ENCODE measurements at places on chromosomes 11 and 22. TPM values are rescaled to one million over a fixed set of nuclear protein-coding genes. Genes with fewer than 3 reads are reported as not detected.

DNA sequence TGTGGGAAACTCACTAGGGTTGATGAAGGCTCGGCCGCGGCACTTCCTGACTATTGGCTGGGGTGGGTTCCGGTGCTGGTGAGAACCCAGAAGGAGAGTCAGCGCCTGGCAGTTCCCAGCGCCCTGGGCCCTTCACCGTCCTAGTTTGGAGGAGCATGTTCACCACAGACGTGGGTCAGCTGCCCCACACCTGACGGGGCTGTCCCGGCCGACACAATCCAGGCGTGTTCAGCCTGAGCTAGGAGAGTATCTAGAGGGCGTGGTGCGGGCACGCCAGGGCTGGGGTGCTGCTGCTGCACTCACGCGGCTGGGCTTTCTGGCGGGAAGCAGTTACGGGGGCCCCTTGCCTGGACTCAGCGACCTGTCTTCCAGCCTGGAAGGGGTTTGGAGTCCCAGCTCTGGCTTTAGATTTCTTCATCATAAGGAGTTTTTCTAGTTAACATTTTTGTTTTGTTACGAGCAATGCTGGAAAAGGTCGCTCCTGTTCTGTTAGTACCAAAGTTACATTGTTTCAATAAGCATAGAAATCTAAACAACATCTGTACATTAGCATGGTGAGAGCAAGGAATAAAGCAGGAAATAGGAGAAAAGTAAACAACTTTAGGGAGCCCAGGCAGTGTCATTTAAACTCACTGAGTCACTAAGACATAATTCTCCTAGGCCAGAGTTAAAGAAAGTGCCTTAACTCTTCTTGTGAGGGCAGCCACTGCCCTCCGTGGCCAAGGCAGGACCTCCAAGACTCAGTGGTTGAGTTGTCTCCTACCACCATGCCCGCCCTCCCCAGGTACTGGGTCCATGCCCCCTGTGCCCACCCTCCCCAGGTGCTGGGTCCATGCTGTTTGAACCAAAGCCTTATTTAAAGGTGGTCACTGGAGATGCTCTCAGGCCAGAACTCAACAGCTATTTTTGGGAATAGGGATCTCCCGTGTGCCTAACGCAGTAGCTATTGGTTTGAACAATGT, 12.1 kb upstream of the ADORA2A start:
- H3K27me3 ChIP-seq = no peaks in the 10 kb centered on the region
- H3K4me3 ChIP-seq = no peak overlapping the region
- H3K4me1 ChIP-seq = no peaks in the 10 kb centered on the region
- no peaks in the 10 kb centered on the region for H3K36me3 ChIP-seq
- DNase-seq = no peak
- H3K27ac ChIP-seq = no peak overlapping the region

Gene PGA5
- not detected for total RNA-seq

DNA sequence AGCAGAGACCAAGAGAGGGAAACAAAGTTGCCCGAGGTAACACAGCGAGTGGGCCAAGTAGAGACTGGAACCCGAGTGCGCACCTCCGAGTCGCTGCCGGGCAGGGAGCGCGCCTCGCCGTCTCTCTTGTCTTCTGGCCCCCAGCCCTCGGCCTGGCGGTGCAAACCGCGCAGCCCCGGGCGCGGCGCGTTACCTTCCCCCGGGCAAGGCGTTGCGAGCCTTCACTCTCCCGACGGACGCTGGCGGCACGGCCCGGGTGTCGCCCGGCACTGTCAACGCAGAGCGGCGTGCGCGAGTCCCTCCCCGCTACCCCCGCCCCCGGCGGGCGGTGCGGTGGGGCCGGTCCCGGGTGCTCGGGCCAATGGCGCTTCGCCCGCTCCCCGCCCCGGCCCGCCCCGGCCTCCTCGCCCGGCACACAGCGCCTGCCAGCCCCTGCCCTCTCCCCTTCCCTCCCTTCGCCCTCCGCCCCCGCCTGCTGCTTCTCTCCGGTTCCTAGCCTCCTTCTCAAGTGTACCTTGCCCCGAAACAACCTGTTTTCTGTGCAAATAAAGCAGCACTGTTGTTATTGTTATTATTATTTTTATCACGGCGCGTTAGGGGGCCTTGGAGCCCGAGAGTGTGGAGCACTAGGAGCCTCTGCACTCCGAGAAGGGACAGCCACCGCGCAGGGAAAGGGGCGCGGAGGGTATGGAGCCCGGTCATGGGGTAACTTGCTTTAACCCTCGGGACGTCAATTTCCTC, at the start of gene SYTL2:
Gene SYTL2, minus strand, starts transcription at position 271 of the 741 bp plus-strand sequence. CDS start 53,416 bp downstream, outside the sequence.
- peak within 1 kb of the TSS; percentile 77 for H3K4me3 ChIP-seq
- no peaks in the 10 kb centered on the region for H3K27me3 ChIP-seq
- peak within 1 kb of the TSS; percentile 20 for H3K27ac ChIP-seq
- DNase-seq = peak; percentile 85
- H3K36me3 ChIP-seq = no peaks in the 10 kb centered on the region
- H3K4me1 ChIP-seq = peaks cover 61% of the 10 kb centered on the region

Gene CRYBA4
- not detected for total RNA-seq
